ENCODE measurements at places on chromosomes 5 and 9.
A peak's percentile ranks its signal among the peaks of the same experiment; 100 is the strongest.

GRCh38 chr5:161030229-161030628 lies 178.2 kb upstream of the ATP10B start:
- no peak for DNase-seq

DNA sequence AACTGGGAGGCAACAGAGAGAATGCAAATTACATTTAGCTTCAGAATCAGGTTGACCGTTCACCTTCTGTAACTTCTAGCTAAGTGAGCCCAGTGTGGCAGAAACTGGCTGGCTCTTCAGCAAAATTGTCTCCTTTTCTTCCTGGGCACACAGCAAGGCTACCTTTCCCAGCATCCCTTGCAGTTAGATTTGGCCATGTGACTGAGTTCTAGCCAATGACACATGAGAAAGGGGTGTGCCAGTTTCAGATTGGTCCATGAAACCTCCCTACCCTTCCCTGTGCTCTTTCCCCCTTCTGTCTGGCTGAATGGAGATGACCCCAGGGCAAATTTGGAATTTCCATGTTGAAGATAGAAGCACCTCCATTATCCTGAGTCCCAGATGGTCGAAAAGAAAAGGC lies 72.5 kb upstream of the SMIM23 start:
- no peak for DNase-seq

- DNase-seq, result peak; percentile 50
Observed at GRCh38 chr9:136551401-136552116, 5.7 kb upstream of the NOTCH1 start.

GRCh38 chr9:15423231-15423985 lies 732 bp downstream of the SNAPC3 start:
- peak; percentile 8 for DNase-seq

- DNase-seq, result no peak
Observed at GRCh38 chr5:114969482-114969881, 200.2 kb downstream of the TRIM36 start.

DNA sequence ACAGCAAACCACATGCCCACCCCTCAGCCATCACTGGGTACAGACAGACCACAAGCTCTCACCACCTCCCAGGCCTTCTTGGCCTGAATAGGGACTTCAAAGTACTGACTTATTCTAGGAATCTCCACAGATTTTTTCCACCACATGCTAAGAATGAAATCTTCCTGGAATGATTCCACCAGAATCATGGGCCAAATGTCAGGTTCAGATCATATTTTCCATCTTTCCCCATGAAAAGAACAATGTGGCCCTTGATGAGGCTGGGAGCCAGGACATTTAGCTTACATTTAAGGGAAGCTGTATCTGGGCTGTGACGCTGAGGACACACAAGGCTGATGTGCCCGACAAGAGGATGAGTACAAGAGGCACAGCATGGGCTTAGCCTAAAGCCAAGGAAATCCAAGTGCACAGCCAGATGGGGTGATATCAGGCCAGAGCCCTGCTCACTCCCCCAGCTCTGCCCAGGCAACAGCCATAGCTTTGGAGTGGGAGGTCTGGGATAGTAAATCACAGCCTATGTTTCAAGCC lies 28.1 kb downstream of the ACSL6 start:
- DNase-seq, result no peak

GRCh38 chr5:135034236-135034962 lies 371 bp upstream of the PITX1 start:
- peak; percentile 31 for DNase-seq

- DNase-seq, result no peak
Observed at GRCh38 chr9:128575469-128575868, 23.1 kb downstream of the SPTAN1 start.

GRCh38 chr9:84554069-84554664 lies 115.4 kb upstream of the NTRK2 start:
- no peak for DNase-seq

- DNase-seq, result no peak
Observed at GRCh38 chr5:9766581-9766980, 136.4 kb upstream of the TAS2R1 start.

GRCh38 chr9:107425101-107426025 lies 64.2 kb downstream of the KLF4 start:
- DNase-seq, result peak; percentile 36

DNA sequence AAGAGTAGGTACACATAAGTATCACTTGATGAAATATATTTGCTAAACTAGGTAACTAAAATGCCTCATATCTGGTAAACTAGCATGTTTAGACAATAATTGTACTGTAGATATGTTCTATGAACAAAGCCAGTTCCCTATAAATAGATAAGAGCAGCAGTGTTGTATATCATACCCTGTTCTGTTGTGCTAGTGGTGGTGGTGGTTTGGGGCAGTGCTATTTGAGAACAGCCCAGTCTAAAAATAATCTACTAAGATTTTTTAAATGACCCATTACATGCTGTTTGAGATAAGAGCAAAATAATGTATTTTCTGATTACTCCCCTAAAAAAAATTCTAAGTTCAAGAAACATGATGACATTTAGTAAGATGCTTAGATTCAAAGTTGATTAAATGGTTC lies 829.2 kb upstream of the DMAC1 start:
- no peak for DNase-seq

DNA sequence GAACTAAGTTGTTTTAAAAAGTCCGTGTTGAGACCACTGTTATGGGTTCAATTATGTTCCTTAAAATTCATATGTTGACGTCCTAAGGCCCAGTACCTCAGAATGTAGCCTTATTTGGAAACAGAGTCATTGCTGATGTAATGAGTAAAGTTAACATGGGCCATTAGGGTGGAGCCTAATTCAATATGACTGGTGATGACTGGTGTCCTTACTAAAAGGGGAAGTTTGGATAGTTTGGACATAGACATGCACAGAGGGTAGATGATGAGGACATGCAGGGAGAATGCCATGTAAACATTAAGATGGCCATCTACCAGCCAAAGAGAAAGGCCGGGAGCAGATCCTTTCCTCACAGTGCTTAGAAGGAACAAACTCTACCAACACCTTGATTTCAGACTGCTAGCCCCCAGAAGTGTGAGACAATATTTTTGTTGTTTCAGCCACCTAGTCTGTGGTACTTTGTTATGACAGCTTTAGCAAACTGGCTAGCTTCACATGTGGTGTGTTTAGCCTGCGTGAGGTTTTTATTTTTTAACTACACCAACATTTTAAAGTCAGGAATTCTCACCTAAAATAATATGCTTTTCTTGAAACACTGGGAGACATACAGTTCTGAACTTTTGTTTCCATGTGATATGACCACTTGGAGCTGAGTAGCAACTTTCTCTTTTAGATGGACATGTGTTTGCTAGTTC lies 135.3 kb downstream of the YIPF5 start:
- no peak for DNase-seq

- no peak for DNase-seq
Observed at GRCh38 chr5:86542532-86542931, 75.2 kb upstream of the COX7C start.

DNA sequence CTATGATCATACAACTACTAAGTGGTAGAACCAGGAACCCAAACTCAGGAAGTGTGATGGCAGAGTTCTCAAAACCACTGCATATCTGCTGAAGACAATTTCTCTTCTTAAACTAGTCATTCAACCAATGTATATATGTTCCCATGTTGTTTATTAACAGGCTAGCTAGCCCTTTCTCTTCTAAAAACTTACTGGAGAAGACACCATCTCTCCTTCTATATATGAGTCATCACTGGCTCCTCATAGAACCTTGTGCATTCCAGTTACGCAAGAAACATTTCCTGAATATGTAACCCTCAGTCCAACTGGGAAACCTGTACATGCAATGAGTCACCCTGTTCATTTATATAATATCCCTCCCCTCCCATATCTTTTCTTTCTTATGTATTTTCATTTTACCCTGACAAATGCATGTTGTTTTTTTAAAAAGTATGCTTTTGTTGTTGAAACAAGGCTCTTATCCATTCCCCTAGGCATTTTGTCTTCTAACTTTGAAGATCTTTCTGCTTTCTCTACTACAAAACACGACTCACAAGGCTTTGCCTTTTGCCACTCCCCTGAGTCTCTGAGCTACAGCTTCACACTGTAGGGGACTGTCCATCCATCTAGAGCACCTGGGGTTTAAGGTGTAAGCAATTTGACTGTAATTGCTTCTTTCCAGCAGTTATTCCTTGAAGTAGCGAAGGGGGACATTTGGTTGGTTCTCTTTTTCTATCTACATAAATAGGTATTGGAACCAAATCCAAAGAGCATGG lies 119.5 kb downstream of the ANXA1 start:
- DNase-seq, result peak; percentile 72

DNA sequence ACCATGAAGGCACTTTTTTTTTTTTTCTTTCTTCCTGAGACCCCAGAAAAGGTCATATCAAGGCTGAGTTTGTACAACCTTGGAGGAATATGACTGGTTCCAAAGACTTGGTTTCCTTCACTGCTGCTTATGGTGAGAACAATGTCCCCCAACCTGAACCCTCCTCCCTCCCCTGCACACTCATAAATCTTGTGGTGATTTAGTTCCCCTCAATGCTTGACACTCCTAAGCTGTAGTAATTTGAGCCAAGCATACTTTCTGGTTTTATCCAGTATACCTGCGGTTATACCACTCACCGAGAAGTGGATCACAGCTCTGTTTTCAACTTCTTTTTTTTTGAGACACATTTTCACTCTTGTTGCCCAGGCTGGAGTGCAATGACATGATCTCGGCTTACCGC lies 149.9 kb upstream of the KLF4 start:
- DNase-seq, result no peak

DNA sequence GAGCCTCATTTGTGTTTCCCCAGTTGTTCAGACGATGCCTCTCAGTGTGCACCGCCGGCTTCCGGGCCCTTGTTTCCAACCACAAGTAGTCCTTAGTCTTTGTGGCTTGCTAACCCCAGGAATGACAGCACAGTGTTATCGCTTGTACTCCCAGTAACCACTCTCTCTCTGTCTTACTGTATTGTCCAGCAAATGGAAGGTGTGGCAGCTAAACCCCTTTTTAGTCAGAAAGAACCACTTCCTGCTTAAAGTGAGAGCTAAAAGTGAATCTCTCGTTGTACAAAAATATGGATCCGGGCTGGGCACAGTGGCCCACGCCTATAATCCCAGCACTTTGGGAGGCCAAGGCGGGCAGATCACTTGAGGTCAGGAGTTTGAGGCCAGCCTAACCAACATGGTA lies 61.3 kb downstream of the ENC1 start:
- DNase-seq, result no peak

DNA sequence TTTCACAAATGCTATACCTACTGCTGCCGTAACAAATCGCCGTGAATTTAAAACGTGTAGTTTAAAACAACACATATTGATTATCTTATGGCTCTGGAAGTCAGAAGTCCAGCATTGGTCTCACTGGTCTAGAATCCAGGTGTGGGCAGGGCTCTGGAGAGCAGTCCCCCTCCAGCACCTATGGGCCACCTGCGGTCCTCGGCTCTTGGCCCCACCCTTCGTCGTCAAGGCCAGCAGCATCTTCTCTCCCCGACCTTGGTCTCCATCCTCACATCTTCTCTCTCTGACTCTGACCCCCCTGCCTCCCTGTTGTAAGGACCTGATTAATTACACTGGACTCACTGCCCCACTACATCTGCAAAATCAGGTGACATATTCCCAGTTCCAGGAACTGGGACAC lies 106.4 kb upstream of the COL5A1 start:
- DNase-seq, result no peak

DNA sequence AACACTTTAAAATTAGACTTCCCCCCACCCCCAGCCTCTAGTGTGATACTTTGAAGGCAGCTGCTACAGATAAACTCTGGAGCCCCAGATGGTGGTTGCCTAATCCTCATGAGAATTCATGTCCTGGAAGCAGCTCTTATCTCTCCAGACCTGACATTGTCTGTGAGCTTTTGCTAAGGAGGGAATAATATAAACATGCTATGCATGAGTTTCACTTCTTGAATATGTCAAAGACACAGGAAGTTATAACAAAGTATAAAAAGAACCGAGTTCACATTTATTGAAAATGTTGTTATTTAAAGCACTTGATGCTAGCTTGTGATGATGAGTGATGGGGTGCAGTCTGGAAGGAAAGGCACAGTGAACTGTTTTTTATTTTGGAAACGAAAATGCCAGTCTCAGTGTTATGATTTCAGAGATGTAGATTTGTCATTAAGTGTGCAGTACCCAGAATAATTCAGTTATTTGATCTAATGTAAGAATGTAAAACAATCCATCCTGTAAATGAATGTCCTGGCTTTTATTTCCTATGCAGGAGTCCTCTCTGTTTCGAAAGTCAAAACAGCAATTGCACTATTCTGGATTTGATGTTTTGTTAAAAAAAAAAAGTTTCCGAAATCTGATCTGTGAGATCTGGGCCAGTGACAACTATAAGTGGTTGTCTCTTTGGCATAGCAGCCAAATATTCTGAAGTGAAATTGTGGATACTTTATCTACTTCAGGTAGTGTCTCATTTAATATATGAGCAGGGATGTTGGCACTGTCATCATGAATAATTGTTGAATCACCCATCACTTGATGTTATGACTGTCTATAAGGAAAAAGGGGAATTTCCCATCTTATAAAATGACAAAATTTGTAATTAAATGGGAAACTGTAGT lies 77.0 kb downstream of the ZCCHC7 start:
- DNase-seq, result no peak

GRCh38 chr5:39750661-39751060 lies 325.9 kb upstream of the DAB2 start:
- DNase-seq, result no peak

- DNase-seq, result no peak
Observed at GRCh38 chr5:155316070-155316714, 302.6 kb downstream of the KIF4B start.

DNA sequence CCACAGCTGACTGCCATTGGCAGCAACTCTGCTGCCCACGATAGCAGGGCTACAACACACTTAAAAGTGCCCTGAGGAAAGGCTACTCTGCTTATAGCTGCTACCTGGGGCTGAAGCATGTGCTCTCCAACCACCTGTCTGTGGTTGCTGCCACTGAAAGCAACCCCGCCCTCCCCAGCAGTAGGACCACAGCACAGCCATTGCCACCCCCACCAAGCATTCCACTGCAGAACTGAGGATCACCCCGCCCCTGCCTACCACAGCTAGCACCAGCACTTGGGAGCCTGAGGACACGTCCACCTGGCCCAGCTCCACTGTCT lies 85.8 kb downstream of the LPAR1 start:
- no peak for DNase-seq

GRCh38 chr5:66302344-66302743 lies 158.2 kb downstream of the SREK1 start:
- no peak for DNase-seq

DNA sequence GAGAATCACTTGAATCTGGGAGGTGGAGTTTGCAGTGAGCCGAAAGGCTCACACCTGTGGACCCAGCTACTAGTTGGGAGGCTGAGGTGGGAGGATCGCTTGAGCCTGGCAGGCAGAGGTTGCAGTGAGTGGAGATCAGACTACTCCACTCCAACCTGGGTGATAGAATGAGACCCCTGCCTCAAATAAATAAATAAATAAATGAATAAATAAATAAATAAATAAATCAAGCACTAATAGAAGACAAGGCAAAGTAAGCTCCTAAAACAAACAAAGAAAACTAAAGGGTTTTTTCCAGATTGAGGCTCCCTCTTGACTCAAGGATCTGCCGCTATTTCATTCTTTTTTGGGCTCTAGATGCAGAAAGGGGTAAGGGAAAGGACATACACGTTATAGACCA lies 34.7 kb upstream of the CLINT1 start:
- no peak for DNase-seq

- DNase-seq, result no peak
Observed at GRCh38 chr5:76684756-76685519, 31.0 kb upstream of the F2R start.

- no peak for DNase-seq
Observed at GRCh38 chr9:27618066-27618465, 44.8 kb upstream of the C9orf72 start.
